Activated CD8-positive, alpha-beta memory T cell treated with anti-CD3 and anti-CD28 coated beads for 1 hour (primary cell): ENCODE measurements at places on chromosomes 2 and 18.

GRCh38 chr2:102848366-102848839 is 86.6 kb downstream of the TMEM182 start:
- no peak for DNase-seq

DNA sequence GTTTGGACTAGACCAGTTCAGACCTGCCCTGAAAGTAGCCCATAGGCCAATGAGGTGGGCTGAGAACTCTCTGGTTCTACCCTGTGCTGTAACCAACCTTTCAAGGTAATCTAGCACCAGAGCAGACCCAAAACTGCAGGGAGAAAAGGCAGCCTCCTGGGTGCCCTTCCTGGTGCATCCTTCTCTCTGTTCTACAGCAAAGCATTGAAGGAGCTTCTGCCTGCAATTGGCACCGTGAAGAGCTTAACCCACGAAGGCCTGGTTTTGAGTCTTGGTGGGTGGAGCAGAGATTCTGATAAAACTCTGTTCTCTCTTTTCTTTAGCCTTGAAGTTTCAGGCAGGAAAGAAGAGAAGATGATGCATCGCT is 55.5 kb downstream of the LIPG start:
- no peak for DNase-seq

GRCh38 chr2:239660390-239661230 is 259.8 kb upstream of the HDAC4 start:
- no peak for DNase-seq

- no peak for DNase-seq
These were observed 5.4 kb upstream of the RNF181 start for GRCh38 chr2:85589982-85590791.

DNA sequence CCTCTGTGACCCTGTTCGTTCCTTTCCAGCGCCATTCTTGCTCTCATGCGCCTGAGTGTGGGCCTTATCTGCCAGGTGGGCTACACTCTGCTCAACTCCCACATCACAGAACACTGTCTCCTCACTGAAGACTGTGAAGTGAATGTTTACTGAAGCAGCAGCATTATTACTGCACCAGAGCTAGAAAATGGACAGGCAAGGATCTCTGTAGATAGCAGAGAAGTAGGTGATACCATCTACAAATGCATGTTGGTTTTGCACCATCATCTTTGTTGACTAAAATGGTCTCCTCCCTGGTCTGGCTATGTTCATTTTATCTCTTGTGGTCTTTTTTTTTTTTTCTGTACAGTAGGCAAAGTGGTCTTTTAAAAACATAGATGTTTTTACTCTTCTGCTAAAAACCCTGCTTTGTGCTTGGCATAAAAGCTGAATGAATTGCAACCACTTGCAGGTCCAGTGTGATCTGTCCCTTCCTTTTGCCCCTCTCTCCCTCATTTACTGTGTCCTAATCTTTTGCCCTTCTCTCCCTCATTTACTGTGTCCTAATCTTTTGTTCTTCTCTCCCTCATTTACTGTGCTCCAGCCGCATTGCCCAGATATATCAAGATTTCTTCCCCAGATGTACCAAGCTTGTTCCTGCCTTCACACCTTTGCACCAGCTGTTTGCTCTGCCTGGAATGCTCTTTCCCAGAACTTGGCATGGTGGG is 35.4 kb downstream of the BABAM2 start:
- no peak for DNase-seq

DNA sequence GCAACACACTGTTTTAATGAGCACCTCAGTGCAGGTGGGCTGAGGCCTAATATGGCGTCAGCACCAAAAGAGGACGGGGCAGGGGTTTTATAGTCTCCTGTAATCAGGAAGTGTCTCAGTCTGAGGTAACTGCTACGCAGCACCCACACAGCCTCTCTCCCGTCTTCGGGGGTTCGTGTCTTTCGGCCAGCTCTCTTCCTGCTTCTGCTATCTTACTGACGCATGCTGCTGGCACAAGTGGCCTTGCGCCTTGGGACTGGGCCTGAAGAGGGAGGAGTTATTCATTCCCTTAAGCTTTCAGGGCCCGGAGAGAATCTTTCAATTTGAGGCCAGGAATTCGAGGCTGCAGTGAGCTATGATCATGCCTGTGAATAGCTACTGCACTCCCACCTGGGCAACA is 14.5 kb upstream of the PAPOLG start:
- DNase-seq, result no peak

DNA sequence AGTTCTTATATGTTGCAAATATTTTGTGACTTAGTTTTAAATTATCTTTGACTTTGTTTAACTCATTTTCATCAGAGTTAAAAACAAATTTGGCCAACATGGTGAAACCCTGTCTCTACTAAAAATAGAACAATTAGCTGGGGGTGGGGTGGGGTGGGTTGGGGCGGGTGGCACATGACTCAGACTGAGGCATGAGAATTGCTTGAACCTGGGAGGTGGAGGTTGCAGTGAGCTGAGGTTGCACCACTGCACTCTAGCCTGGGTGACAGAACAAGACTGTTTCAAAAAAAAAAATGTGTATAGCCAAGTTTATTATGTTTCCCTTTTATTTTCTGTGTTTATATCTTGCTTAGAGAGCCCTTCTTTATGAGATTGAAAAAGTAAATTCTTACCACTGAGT is 14.2 kb upstream of the LIPG start:
- DNase-seq, result no peak

DNA sequence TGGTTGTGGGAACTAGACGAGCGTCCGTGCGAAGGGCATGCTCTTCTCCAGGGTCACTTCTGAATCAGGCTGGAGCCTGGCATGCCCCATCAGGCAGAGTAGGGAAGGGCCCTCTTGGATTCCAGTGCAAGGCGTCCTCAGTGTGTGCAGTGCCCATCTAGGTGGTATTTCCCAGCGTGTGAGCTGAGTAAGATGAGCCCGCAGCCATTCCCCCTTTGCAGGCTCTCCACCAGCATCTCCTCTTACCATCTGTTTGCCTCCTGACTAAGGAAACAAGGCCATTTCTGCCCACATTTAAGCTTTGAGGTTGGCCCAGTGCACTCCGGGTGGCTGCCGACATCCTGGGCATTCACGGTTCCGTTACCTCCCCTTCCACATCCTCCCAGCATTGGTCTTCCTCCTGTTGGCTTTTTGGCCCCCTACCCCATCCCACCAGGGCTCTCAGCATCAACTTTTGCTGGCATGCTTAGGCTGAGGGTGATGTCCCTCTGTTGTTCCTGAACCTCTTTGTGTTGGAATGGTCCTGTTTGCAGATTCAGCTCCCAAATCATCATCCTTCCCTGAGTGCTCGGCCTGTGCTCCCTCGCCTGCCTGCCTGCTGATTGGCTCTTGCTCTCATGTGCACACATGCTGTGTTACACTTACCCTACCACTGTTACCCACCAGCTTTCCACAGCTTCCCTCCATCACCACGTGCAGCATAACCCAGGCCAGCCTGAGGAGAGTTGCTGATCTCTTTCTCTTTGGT is 11.8 kb downstream of the CEP68 start:
- no peak for DNase-seq

GRCh38 chr2:8059255-8059654 is 622.6 kb upstream of the ID2 start:
- DNase-seq, result no peak

DNA sequence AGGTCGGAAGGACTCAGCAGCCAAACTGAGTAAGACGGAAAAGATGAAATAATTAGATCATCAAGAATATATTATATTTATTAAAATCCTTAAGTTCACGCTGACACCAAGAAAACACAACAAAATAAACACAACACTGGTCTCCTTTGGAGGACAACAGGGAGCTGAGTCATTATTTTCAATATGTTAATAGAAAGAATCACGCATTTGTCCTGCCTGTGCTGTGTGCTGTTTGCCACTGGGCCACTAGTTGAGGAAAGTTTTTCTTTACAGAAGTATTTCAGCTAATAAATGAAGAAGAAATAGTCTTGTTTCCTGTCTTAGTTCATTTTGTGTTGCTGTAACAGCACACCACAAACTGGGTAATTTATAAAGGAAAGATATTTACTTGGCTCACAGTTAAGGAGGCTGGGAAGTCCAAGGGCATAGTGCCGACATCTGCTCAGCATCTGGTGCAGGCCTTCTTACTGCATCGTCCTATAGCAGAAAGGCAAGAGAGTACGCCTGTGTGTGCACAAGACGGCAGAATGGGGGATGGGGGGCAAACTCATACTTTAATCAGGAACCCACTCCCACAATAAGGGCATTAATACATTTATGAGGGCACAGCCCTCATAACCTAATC is 88.0 kb downstream of the TCF7L1 start:
- no peak for DNase-seq

- no peak for DNase-seq
These were observed 478.5 kb upstream of the ZEB2 start for GRCh38 chr2:144998435-144998834.

GRCh38 chr2:62661263-62661635 is 44.3 kb upstream of the EHBP1 start:
- DNase-seq, result no peak

GRCh38 chr2:176270100-176270750 is 983 bp downstream of the MTX2 start:
- no peak for DNase-seq
